ENCODE measurements at places on chromosomes 12 and 14.

DNA sequence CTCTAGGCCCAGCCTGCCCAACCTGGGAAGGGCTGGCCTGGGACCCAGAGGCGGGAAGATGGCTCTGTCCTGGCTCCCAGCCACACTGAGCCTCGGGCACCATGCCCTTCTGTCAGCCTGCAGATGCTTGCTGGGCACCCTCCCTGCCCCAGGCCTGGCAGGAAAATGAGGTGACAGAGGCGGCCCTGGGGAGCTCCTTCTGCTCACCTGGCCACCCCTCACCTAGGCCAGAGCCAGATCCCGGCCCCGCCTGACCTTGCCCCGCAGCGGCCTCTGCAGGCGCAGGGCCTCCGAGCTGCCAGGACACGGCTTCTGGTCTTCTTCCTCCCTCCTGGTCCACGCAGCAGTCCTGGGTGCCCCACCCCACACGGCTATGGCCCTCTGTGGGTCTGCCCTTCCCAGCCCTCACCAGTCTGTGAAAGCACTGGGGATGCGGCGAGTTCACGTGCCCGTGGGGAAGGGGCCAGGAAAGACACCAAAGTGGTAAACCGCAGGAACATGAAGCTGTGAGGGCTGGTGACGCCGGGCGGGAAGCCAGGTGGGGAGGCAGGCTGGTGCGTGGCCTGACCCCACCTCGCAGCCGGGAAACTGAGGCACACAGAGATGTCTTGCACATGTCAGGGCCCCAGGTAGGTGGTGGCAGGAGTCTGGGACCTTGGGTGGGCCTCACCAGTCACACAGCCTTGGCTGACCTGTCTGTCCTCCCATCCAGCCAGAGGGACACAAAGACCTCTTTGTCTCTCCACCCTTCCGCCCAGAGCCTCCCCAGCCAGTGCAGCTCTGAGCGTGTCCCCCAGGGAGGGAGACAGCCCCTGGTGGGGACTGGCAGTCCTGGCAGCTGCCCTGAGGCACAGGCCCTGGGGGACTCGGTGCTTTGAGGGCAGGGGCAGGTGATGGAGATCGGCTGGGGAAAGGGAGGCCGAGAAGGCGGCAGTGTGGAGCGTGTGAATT, 12.8 kb downstream of the BAG5 start:
- DNase-seq, result no peak

DNA sequence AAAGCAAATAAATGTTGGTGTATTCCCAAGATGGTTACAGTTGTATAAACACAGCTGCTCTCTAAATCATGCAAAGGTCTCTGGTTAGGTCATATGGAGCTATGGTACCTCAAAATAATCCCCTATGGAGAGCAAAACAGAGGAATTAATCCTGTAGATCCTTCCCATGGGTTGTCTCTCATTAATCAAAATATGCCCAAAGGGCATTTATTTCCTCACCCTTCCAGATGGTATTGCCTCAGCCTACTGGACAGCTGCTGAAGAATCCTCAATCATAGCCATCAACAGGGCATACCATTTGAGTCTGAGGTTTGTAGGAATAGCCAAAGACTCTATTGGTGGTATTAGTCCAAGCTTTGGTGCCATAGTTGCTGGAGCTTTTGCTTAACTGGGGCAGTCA, 360.9 kb downstream of the RPL10L start:
- no peak for DNase-seq

DNA sequence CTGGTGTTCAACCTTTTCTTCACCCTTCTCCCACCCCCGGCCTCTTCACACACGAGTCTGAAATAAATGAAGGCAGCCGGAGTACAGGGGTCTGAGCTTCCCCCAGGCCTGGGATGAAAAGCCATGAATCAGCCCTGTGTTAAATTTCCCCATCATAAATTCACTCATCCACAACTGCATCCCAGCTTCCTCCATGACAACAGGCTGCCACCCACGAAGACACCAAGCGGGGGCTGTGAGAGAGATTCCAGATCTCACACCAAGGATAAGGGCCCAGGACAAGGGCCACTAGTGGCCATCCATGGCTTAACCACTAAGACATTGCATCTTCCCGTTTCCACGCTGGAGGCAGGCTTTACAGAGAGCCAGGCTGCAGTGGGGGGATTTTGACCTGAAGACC, 93.9 kb upstream of the NCOR2 start:
- no peak for DNase-seq

- no peak for DNase-seq
Measured at GRCh38 chr14:55170526-55170925, 20.9 kb downstream of the DLGAP5 start.

DNA sequence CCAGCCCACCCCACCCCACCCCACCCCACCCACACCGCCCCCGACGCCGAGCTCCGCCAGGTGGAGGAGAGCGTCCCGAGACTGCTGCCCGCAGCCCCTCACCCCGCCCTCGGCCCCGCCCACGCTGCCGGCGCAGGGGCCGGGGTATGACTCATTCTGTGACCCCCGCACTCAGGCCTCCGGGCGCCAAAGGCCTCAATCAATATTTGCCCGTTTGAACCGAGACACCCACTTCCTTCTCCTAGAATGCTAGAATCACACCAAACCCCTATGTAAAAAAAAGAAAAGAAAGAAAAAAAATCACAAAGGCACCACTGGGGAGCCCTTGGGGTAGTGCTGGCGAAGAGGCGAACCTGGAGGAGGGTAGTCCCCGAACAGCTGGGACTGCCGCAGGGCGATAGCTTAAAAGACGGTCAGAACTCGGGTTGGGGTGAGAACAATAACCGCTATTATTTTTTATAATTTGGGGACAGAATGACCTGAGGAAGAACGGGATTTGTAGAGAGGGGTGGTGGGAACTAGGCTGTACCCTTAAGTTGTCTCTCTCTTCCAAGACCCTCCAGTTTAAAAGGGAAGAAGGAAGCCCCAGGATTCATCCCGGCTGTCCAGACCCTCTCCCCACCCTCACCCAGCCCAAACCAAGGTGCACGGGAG, 894 bp downstream of the KRT8 start:
- DNase-seq, result peak; percentile 66

- peak; percentile 41 for DNase-seq
Measured at GRCh38 chr12:131456301-131457027, 254.4 kb upstream of the SFSWAP start.

DNA sequence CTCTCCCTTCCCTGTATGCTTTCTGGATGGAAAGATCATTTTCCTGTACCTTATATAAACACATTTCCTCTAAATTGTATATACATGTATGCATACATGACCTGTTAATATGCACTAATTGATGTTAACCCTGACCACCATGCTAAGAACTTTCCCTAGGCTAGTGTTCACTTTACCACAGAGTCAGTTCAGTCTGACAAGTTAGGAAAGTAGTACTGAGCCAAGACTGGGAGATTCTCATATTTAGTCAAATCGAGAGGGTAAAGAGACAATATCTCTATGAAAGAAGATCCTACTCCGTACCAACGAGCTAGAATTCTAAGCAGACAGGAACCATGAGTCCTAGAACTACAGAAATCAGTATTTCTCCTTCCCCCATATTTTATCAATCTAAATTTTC, 36.8 kb downstream of the ATF7 start:
- no peak for DNase-seq

DNA sequence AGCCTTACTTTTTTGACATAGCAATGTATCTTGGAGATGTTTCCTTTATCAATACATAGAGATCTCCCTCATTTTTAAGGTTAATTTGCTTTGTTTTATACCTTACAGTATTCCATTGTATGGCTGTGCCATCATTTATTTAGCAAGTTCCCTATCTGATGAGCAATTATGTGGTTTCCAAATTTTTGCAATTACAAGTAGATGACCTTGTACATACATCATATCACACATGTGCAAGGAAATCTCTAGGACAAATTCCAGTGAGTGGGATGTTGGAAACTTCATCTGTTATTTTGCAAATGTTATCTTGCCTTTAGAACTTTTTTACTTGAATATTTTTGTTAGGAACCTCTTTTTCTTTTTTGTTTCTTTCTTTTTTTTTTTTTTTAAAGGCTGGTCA, 49.7 kb downstream of the DRAM1 start:
- no peak for DNase-seq

DNA sequence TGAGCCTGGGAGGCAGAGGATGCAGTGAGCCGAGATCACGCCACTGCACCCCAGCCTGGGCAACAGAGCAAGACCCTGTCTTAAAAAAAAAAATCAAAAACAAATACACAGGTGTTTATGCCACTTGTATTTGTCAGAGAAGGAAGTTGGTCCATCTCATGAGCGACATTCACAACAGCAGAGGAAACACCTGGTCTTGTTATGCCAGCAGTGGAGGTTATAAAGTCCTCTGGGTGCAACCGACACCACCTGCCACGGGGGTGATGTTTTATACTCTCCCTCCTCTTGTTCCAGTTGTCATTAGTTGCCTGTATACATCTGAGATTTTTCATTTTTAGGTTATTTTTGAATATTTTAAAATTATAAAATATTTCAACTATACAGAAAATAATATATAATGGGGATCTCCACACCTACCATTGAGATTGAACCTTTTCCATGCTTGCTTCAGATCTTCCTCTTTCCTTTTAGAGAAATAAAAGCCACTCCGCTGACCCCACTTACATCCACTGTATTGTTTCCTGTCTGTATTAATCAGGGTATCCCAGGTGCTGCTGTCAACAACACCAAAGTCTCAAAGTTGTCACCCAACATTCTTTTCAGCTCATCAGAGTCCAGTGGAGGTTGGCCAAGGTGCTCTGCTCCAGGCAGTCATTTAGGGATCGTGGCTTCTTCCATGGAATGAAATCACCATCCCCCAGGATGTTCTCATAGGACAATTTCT, 65.1 kb downstream of the RNFT2 start:
- no peak for DNase-seq

DNA sequence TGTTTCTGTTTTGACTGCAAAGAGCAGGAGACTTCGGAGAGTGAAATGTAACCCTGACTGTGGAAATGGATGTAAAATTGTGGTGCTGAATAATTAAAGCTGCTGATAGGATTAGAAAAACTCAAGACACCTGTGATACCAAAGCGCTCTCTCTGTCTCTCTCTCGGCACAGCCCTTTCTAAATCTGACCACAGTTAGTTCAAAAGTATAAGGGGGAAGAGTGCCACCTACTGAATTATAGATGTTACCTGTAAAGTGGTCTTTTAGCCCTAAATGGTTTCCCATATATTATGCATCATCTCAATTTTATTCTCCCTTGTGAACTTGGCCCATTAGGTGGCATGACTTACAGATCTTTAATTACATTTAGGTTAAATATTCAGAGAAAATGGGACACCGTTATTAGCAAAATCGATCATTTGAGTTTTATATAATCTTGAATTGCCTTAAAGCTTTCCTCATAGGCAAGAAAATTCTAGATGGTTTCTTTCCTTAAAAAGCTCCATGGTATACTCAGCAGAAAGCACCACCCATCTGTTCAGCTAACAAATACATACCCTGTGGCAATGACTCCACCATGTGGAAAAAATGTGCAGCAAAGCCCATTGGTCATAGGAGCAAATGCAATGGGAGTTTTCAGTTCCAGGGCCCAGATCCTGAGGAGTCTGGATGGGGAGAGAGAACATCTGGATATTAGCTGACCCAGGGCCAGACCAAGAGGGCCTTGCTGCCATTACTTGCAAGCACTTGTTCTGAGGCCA, 18.1 kb downstream of the RFC5 start:
- DNase-seq, result peak; percentile 10

DNA sequence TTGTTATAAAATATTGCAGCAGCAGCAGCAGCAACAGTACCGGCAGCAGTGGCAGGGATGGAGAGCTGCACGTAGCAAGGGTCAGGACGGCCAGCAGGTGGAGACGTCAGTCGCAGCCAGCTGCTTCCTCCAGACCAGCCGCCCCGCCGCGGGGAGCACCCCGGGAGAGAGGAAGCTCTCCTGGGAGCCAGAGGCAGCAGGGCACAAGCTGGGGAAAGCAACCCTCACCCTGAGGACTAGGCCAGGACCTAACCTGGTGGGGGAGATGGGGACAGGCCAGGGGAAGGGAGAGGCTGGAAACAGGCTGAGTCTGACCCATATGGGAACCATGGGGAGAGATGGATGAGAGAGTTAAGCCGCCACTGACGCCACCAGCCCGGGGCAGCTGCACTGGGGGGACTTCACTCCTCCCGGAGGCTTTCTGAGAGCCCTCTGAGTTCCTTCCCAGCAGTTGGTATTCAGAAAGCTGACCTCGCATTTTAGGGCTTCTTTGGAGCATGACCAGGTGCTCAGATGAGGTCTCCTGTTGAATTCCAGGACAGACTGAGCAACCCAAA, 56.3 kb downstream of the SPTB start:
- DNase-seq, result peak; percentile 28

DNA sequence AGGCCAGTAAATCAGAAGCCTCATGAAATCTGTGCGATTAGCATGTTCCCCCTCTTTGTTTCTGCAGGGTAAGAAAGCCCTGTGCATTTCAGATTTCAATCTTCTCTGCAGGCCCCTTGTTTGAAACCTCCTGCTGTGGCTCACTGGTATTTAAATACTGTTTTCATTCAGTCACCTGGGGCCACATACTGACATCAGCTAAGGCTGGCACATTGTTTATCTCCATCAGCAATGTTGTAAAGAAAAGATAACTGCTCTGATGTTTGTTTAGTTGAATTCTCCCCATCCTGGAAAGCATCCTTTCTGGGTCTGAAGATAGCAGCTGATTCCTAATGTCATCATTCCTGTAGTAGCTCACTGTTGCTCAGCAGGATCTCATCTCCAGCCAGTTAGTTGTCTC, 554.9 kb downstream of the NRXN3 start:
- DNase-seq, result no peak

DNA sequence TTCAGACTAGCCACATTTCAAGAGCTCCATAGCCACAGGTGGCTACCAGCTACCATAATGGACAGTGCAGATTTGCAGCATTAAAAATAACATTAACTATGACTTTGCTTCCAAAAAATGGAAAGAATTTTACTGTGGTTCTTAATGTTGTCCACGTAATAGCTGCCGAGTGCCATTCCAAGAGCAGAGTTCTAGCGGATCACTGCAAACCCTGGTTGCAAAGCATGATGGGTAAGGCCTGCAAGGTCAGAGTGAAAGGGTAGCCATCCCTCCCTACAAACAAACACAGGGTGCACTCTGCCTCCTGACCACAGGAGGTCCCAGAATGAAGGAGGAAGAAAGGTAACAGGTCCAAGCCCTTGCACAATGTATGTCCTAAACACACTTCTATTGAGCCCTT, 157.6 kb downstream of the DPF3 start:
- no peak for DNase-seq

- DNase-seq, result no peak
Measured at GRCh38 chr14:63598807-63599206, 42.9 kb downstream of the WDR89 start.

DNA sequence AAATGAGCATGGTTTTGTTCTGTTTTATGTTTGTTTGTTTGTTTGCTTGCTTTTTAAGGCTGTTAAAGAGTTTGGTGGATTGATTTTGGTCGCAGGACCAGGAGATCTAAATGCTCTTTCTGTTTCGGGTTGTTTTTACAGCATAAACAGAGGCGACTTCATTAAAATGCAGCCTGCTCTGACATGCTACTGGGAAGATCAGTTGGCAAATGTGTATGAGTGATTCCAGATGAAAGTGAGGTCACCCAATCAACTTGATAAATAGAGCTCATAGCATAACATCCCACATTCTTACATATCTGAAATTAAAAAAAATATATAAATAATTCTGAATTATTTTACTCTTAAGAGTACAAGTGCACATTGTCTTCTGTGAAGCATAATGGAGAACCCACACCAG, 947.7 kb downstream of the GALC start:
- no peak for DNase-seq

DNA sequence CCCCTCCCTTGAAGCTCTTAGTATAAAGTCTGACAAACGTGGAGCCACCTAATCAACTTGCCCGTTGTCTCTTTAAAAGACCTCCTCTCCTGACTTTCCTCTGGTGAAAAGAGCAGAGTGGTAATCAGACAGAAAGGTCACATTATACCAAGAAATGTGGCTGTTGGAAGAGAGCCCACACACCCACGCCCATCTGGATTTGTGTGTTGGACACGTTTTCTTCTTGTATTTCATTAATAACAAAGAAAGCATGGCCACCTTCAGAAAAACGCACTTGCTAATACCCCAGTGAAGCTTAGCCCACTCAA, 41.3 kb downstream of the CCDC60 start:
- DNase-seq, result no peak

Data from NCI-H774 (cell line).